ENCODE measurements at places on chromosomes 13 and 19. TPM values are rescaled to one million over a fixed set of nuclear protein-coding genes. Genes with fewer than 3 reads are reported as not detected.

Gene ELSPBP1
- total RNA-seq = not detected

Gene RNF17
- total RNA-seq = not detected

Gene CRX
- not detected for total RNA-seq

Gene LSR
- total RNA-seq = 0.37 TPM

Gene NLRP11
- not detected for total RNA-seq

Gene SWSAP1
- total RNA-seq = 0.62 TPM

Gene POU2F2
- 1.00 TPM for total RNA-seq

Gene ZSWIM9
- total RNA-seq = 3.1 TPM

Gene TNNI3
- total RNA-seq = not detected

Gene CYP4F3
- total RNA-seq = not detected

Gene ZNF665
- total RNA-seq = 4.4 TPM

Gene CDC42EP5
- 3.8 TPM for total RNA-seq

Gene ZNF490
- total RNA-seq = 11.0 TPM

Gene DENND1C
- not detected for total RNA-seq

Data from uterine smooth muscle cell (primary cell).